ENCODE measurements at places on chromosomes 6 and 20.

DNA sequence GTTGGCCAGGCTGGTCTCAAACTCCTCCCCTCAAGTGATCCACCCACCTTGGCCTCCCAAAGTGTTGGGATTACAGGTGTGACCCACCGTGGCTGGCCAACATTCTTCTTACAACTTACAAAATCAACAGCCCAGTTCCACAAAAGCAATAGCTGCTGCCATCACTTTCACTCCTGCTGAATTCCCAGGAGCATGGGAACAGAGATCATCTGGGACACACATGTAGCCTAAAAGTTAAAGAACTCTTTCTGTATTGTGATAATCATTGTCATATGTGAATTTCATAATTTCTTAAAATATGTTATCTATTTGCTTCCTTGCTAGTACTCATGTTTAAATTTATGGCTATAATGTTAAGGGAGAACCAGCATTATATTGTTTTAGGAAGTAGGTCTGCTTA is 51.7 kb downstream of the NCOA6 start:
- no peak for DNase-seq

- no peak for DNase-seq
These were observed 73.0 kb downstream of the SHPRH start for GRCh38 chr6:145891126-145891525.

- DNase-seq = no peak
These were observed 655.7 kb downstream of the EPHA7 start for GRCh38 chr6:92763680-92764079.

GRCh38 chr6:119346450-119346849 is 3.1 kb downstream of the MAN1A1 start:
- no peak for DNase-seq

DNA sequence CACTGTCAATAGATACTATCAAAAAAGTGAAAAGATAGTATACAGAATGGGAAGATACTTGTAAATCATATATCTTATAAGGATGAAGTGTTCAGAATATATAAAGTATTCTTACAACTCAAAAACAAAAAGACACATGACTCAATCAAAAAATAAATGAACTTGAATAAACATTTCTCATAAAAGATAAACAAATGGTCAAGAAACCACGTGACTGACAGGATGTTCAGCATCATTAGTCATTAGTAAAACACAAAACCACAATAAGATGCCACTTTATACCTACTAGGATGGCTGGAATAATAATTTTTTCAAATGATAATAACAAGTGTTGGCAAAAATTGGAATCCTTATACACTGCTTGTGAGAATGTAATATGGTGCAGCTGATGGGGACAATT is 729.1 kb upstream of the HS3ST5 start:
- DNase-seq = no peak

GRCh38 chr6:15715060-15715459 is 52.2 kb upstream of the DTNBP1 start:
- DNase-seq = no peak

- no peak for DNase-seq
These were observed 835 bp downstream of the PRR18 start for GRCh38 chr6:166307082-166308032.

DNA sequence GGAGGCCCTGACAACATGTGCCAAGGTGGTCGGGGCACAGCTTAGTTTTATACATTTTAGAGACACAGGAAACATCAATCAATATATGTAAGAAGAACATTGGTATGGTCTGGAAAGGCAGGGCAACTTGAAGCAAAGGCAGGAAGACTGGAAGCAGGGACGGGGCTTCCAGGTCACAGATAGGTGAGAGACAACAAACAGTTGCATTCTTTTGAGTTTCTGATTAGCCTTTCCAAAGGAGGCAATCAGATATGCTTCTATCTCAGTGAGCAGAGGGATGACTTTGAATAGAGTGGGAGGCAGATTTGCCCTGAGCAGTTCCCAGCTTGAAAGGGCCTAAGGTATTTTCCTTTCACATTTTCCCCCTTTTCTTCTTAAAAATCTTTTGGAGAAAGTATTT is 311.0 kb upstream of the RGS17 start:
- no peak for DNase-seq

- no peak for DNase-seq
These were observed 2.2 kb downstream of the FBXO5 start for GRCh38 chr6:152980656-152981055.

DNA sequence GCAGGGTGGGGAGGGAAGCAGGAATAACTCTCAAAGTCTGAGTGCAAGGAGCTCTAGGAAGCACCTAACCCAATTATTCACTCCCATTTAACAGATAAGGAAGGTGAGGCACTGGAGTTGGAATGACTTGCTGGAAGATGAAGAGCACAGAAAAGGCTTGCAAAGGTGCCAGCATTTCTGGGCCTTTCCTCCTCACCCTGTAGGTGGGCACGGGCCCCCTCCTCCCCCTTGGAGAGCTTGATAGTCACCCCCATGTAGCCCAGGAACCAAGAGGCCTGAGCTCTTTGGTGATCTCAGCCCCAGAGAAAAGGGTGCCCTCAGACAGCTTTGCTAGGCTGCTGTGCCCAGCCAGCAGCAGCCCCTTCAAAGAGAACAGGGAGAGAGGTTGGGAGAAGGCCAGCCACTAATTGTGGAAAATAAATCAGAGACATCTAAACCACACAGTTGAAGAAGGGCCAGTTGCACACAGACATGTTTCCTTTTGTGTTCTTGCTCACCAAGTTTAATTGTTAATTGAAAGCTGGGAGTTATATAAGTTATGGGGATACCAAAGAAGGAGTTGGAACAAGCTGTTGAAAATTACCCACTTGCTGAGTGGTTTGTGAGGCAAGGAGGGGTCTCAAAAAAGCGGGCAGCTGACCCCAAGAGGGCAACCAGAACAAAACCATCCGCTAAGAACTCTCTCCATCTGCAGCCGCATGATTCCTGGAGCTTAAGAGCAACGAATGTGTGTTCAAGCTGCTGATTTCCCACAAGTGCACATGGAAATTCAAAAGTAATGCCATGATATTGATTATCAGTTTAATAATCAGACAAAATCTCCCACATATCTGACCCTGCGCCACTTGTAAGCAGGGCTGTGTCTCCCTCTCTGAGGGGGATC is 77.0 kb downstream of the MRPL14 start:
- no peak for DNase-seq

DNA sequence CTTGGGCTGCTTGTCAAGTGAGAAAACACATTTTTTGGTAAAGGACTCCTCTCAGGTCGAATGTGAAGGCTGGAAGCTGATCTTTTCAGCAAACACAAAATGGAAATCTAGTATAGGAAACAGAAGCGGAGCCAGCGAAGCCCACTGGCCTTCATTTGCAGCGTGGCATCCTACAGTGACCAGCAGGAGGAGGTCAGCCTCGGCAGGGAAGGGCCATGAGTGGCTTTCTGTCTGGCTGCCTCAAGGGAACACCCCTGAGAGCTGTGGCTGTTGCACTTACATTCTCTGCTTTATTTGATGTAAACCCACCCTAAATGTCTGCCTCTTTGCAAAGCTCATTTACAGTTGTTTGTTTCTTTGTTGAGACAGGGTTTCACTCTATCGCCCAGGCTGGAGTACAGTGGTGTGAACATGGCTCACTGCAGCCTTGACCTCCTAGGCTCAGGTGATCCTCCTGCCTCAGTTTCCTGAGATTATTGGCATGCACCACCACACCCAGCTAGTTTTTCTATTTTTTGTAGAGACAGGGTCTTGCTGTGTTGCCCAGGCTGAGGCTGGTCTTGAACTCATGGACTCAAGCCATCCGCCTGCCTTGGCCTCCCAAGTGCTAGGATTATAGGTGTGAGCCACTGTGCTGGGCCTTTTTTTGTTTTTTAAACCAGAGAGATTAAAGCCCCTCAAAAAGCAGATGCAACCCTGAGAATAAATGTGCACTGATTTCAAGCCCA is 322.0 kb upstream of the SOX4 start:
- DNase-seq = no peak

DNA sequence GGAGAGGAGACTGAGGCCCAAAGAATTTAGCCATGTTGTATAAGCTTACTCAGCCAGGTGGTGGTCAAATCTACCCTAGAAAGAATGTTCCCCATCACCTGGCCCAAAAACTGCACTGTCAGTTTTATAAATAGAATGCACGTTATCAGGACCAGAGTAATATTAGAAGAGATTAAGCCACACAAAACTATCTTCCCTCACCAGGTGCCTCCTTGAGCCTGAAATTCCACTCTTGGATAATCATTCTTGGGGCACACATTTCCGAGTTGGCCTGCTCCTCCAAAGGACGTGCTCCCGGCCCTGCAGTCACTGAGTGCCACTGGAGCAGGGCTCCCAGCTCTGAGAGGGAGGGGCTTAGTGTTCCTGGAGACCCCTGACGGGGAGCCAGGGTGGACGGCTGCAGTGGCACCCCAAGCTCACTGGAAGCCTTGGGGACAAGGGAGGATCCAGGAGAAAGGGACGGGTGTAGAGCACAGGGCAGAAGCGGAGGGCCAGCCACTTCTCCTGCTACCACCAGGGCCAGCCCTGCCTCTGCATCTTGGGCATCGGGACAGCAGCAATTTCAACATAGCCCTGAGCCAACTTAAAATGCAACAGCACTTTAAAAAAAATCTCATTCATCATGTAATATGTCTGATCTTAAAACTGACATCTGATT is 160.8 kb upstream of the QKI start:
- no peak for DNase-seq

- DNase-seq = no peak
These were observed 2.5 kb downstream of the RREB1 start for GRCh38 chr6:7110092-7110792.

- no peak for DNase-seq
These were observed 39.3 kb downstream of the KLHL32 start for GRCh38 chr6:96963809-96964208.

GRCh38 chr20:17473659-17474058 is 57.5 kb downstream of the BFSP1 start:
- DNase-seq = no peak

DNA sequence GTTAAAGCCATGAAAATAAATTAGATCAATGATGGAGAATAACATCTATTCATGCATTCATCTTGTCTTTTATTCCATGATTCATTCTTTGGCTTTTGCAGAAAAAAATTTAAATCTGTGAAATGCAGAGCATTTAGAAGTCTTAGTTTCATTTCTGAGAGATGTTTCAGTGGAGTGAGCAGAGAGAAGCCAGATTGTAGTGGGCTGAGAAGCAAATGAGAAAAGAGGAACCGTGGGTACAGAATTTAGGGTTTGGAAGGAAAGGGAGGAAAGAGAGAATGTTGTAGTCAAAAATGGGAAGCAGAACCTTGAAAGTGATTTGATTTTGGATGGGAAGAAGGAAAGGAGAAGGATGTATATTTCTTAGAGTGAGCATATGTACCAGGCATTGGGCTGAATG is 260.3 kb upstream of the MAN1A1 start:
- no peak for DNase-seq

DNA sequence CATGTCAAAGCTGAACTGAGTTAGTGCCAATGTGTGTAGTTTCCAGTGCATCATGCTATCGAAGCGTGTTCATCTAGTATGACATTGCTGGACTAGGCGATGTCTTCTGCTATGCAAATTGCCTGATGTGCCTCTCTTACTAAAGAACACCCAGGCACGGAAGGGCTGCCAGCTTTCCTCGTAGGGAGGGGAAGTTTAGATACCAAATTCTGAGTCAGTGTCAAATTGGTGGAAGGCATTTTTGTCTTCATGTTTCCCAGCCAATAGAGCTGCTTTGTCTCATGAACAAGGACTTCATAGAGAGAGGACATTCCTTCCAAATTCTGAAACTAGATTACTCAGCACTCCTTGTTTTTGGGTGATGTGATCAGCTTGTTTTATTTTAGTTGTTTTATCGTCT is 320.1 kb downstream of the BTBD3 start:
- DNase-seq = peak; percentile 75

GRCh38 chr6:163756079-163756478 is 341.6 kb downstream of the QKI start:
- DNase-seq = no peak

DNA sequence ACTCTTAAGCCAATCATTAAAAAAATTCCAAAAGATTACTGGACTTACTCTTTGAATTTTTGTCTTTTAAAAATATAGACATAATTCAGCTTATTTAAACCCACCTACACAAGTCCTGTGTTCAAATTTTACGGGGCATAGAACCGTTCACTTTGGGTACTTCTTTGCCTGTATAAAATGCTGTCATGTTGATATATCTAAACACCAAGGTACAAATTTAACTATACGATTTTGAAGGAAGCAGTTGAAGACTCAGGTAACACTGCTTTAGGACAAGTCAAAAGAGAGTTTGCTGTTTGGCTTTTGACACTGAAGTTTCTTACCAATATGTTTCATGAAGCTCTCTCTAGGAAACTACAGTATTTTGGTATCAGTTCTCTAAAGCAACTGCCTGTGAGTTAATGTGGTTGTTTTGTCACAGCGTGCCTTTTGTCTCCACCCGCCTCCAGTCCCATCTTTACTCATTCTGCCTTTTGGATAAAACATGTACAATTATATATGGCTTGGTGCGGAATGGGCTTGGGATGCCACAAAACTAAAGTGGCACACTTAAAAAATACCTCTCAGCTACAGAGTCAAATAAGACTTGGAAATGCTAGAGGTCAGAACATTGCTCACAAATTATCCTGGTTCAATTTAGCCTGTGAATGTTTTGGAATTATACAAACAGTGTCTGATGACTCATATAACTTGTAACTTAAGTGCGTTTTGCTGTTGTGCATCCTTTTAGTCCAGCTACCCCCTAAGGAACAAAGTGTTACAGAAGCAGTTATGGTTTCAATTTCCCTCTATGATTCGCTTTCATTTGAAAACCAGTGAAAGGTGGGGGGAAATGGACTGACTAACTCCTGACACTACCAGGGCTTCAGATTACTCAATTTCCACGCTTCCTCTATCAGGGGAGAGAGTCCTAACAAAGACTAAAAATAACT is 38.7 kb downstream of the RGS17 start:
- no peak for DNase-seq

GRCh38 chr6:4240148-4240547 is 104.8 kb upstream of the ECI2 start:
- DNase-seq = no peak

GRCh38 chr6:119158057-119158848 is 79.8 kb upstream of the FAM184A start:
- DNase-seq = peak; percentile 3

DNA sequence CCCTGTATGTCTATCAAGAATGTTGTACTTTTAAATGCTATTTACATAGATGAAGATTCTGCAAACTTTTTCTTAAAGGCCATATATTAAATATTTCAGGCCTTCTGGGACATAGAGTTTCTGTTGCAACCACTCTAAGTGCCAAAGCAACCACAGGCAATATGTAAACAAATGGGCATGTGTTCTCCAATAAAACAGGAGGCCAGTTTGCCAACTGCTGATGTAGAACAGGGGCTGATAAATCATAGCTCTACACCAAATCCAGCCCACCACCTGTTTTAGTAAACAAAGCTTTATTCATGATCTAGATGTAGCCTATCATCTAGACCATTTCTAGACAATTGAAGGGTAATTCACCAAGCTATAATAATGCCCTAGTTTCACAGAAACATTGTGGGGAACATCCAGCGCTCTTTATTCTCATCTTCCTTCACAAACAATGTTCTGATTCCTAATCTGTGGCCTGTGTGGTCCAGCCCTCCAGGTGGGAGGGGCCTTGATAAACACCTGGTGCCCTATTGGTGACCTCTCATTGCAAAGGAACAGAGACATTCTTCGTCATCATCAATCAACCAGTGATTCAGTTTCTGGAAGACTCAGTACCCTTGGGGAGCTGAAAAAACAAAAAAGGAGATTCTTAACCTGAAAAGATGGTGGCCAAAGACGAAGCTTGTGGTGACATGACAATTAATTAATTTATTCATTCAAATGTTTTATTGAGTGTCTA is 80.2 kb downstream of the PREP start:
- DNase-seq = no peak

Measured in occipital lobe (tissue), 3 donors.